ENCODE measurements at places on chromosomes 4 and X.

DNA sequence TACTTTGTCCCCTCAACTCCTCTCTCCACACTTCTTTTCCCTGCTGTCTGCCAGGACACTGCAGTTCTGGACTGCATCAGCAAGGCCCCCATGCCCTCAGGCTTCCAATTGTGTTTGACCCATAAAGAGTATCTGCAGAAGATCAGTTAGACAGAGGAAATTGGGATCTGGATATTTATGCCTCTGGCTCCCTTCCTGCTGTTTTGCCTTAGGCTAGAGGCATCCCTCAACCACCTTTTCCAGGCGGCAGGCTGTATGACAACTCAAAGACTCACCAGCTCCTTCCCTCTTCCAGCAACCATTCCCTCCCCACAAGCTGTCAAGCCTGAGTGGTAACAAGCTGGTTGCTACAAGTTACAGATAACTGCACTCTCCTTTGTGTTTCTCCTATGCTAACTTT is 66.4 kb upstream of the NDP start:
- no peak for DNase-seq

- DNase-seq, result no peak
These were observed 102.1 kb downstream of the AREG start for GRCh38 chr4:74547042-74547441.

DNA sequence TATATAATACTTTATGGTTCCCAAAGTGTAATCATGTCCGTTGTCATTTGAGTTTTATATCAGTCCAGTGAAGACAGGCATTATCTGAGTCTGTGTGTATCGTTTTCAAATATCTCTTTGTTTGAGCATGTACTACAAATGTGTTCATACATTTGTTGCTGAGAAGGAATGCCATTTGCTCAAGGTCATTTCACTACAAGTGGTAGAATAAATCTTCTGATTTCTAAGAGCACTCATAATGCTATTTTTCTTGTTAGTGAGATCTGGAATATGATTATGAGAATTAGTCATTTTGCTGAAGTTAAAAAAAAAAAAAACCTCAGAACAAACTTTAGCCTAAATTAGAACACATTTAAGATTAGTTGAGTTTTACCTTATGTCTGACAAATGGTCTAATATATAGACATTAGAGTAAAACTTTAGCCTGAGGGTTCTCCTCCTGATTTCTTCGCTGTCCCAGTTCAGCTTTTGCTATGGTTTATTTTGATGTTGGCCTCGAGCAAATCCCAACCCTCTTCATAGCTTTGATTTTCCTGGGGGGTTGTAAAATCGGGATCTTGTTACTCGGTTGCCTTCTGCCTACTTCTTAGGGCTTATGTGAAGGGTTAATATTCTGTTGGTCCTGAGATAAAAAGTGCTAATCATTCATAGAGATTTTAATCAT is 87.1 kb downstream of the TMEM131L start:
- DNase-seq, result no peak

DNA sequence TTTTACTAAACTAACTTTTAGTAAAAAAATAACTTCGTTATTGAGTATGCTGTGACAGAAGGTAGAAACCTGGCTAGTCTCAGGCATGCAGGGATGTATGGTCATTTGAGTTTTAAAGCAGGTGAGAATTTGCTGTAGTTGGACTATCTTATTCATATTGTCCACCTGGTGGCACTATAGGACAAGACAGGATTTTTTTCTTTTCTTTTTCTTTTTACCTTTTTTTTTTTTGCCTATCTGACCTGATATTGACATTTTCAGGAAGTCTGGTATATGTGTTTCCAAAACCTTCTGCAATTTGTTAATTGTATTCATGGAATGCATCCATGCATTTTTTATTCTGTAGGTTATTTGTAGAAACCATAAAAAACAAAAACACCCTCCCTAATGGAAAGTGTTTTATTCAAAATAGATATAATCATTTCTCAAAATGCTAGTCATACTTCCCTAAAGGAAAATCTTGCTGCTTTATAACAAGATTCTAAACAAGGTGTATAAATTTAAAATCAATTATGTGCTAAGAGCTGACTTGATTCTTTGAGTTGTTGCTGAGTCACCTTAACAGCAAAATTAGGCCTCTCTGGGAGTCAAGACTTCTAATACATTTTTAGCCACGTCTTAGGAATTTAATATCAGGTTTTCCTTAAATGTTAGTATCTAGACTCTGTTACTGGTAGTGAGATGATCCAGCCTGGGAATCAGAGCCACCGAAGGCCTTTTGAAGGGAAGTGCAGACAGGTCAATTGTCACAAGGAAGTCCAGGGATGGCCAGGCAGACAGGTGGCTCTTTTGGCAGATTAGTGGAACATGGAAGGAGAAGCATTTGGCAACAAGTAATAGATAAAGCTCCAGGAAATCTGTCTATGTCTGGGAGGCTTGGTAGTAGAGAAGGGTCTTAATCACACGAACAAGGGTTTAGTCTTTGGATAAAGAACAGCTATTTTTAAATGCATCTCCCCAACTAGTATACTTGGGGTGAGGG is 201.3 kb upstream of the GNPDA2 start:
- DNase-seq, result peak; percentile 4

All from GM10248 (cell line).